Activated T-cell treated with anti-CD3 and anti-CD28 coated beads for 1 hour (primary cell): ENCODE measurements at places on chromosomes 3 and 15.

DNA sequence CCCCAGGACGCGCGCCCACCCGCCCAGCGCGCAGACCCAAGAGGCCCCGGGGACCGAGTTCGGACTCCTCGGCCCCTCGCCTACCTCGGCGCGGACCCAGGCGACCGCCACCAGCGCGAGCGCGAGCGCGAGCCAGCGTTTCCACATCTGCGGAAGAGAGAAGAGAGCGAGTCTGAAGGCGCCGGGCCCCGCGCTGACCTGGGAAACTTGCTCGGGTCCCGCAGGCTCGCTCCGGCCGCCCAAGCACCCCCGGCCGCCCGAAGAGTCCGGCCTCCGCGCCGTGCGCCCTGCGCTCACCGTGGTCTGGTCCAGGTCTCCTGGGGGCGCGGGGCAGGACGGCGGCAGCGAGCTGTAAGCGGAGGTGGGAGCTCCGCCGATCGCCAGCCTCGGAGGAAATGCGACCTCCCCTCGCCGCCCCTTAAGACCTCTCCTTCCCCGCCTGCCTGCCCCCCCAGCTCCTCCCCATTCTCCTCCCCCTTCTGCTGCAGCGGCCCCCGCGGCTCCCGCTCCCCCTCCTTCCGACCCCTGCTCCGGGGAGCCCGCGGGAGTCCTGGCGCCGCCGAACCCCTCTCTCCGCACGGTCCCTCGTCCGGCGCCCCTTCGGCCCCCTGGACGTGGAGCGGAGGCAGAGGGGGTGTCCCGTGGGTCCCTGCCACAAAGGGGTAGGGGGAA, at the start of gene FSTL1:
Gene FSTL1 (minus strand): TSS at position 393 of the 672 bp plus-strand sequence. CDS start 246 bp downstream, at position 147.
- DNase-seq: no peak

GRCh38 chr3:128487538-128487812, 5.5 kb downstream of the GATA2 start:
- DNase-seq: no peak

- DNase-seq: no peak
Observed at GRCh38 chr15:37040072-37040742, 60.1 kb downstream of the MEIS2 start.

- no peak for DNase-seq
Observed at GRCh38 chr15:74488776-74489175, 27.8 kb upstream of the UBL7 start.

DNA sequence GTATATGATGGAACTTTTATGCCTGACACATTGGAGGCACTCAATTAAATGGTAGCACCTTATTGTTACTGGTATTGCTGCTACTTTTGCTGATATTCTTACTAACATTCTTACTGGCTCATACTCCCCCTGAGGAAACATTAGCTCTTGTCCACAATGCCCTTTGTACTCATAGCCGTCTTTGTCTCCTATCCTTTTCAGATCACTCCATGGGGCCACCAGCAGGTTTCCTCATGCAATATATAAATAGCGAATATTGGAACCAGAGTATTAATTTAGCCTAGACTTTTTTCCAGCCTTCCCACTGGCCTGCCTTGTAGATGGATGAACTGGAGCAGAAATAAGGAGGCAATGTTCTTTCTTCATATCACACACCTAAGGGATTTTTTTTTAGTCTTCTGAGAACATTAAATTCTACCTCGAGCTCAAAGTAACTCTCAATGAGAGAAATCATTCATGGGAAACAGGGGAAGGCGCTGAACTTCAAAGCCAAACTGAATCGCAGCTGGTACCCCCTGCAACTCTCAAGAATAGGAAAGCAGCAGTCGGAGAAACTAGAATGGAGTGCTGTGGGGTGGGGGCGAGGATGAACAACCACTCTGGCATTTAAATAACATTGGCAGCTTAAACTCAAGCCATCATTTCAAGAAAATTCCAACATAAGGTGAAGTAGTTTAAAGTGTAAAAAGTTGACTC, 300.3 kb downstream of the TAFA4 start:
- DNase-seq: no peak

DNA sequence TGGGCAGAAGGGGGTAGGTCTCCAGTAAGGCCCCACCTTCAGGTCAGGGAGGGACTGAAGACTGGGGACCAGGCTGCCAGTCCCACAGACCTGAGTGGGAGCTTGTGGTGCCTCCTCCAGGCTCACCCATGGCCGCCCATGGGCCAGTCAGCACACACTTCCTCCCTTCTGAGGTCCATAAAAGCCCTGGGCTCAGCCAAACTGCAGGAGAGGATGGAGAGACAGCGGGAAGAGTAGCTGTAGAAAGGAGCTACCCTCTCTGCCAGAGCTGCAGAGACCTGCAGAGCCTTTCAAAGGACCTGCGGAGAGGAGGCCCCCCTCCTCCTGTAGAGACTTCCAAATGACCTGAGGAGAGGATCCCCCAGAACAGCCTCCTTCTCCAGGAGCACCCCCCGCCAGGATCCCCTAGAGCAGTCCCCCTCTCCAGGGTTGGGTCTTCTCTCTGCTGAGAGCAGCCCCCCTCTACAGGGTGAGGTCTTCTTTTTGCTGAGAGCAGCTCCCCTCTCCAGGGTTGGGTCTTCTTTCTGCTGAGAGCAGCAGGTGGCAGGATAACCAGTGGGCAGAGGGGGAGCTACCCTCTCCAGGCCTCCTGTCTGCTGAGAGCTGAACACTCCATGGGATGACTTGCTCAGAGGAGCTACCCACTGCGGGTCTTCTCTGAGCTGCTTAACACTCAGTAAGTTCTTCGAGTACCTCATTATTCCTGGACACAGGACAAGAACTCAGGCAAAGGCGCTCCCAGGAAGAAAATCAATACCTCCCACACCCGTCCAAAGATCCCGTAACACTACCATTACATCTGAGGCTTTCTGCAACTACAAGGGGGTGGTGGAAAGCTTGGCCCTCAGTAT, 5.0 kb upstream of the SKIC8 start:
- DNase-seq: no peak

GRCh38 chr15:42621996-42622925, 46.9 kb downstream of the STARD9 start:
- DNase-seq: no peak

GRCh38 chr3:184144505-184144904, 9.3 kb downstream of the EIF2B5 start:
- DNase-seq: no peak

GRCh38 chr15:74330861-74331408, 36.5 kb downstream of the CYP11A1 start:
- no peak for DNase-seq

DNA sequence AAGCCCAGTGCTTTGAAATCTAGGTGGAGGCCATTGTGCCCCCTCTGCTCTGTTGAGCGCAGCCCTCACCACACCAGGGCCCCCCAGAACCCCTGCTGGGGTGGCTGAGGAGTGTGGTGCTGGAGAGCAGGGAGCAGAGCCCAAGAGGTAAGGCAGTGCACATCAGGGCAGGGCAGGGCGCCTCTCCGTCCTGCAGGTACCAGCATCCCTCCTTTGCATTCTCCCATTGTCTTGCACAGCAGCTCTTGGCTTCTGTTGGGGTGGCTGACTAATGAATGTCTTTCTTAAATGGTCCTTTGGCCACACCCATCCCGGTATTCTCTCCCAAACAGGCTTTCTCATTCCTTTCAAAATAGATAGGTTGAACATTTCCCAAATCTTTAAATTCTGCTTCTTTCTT, 41.4 kb upstream of the GABRG3 start:
- DNase-seq: no peak

GRCh38 chr3:45244356-45244755, 18.3 kb upstream of the TMEM158 start:
- DNase-seq: no peak

DNA sequence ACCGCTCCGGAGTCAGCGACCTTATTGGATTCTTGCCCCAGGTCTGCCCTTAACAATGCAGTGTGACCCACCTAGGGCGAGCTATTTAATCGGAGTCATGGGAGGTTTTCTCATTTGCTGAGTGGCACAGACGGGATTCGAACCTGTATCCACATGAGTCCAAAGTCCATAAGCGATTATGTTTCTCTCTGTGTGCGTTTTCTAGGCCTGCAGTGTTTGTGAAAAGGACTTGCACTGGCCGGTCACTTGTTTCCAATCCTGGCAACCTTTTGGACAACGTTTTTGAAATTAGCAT, 691 bp upstream of the HDGFL3 start:
- no peak for DNase-seq

GRCh38 chr15:45389351-45389750, 11.0 kb upstream of the GATM start:
- DNase-seq: no peak

- DNase-seq: no peak
Observed at GRCh38 chr3:20648294-20648693, 462.3 kb upstream of the SGO1 start.

DNA sequence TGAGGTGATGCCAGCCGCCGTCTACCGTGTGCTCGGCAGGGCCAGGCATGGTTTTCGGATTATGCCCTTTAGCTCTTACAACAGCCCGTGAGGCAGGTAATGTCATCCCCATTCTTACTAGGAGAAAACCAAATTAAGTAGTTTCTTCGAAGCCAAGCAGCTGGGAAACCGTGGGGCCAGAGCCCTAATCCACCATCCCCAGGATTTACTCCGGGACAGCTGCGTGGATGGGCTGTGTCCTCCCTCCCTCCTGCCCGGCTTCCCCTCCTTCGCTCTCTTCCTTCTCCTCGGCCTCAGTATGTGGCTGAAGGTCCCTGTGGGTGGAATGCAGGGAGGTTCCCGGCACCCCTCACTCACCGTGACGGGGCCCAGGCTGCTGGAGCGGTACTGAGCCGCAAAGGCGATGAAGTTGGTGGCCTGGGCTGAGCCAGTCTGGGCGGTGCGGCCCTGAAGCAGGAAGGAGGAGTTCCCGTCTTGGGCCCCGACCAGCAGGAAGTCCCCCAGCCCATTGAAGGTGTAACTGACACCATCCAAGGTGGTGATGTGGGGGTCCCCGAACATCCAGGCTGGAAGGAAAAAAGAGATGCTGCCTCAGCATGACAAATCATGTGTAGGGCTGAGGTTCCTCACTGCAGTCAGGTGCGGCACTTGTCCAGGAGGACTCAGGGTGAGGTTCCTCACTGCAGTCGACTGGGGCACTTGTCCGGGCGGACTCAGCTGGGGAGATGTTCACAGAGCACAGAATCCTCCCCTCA, 42.5 kb downstream of the MUC20 start:
- DNase-seq: no peak

GRCh38 chr15:65423150-65423975, 616 bp upstream of the IGDCC4 start:
- no peak for DNase-seq

- DNase-seq: no peak
Observed at GRCh38 chr3:148727231-148727630, 29.5 kb downstream of the AGTR1 start.
